Common myeloid progenitor, CD34-positive (primary cell): ENCODE measurements at places on chromosomes 13 and 19.

DNA sequence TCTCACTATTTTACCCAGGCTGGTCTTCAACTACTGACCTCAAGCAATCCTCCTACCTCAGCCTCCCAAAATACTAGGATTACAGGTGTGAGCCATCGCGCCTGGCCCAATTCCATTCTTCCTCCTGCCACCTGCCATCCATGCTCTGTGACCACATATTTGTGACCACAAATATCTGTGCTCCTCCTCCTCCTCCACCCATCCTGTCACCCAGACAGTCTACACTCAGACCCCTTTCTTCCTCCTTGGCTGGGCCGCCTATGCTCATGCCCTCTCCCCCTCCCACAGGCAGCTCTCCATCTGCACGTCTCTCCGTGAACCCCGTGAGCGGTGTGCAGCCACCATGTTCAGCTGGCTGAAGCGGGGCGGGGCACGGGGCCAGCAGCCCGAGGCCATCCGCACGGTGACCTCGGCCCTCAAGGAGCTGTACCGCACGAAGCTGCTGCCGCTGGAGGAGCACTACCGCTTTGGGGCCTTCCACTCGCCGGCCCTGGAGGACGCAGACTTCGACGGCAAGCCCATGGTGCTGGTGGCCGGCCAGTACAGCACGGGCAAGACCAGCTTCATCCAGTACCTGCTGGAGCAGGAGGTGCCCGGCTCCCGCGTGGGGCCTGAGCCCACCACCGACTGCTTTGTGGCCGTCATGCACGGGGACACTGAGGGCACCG lies 3.2 kb downstream of the EHD2 start:
- no peak for DNase-seq

DNA sequence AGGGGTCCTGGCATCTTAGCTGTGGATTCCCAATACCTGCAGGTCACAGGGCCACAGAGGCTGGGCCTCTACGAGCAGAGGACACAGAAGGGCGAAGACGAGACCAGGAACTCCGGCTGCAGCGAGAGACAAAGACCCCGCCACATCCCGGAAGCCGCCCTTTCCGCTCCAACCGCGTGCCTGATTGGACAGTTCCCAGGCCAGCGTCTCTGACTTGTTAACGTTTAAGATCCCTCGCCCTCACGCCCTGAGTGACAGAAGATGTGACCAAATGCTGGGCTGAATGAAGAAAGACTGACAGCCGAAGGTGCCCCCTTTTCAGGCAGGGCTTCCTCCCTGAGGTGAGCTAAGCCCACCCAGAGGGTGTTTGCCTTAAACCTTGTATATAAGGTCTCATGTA lies at the start of gene ZNF98:
TSS of gene ZNF98 (minus strand) at position 136 of the 400 bp plus-strand sequence. CDS start at position 14, 122 bp downstream.
- peak; percentile 36 for DNase-seq

- DNase-seq = no peak
Observed at GRCh38 chr13:111370570-111371535, 50.4 kb downstream of the TEX29 start.

DNA sequence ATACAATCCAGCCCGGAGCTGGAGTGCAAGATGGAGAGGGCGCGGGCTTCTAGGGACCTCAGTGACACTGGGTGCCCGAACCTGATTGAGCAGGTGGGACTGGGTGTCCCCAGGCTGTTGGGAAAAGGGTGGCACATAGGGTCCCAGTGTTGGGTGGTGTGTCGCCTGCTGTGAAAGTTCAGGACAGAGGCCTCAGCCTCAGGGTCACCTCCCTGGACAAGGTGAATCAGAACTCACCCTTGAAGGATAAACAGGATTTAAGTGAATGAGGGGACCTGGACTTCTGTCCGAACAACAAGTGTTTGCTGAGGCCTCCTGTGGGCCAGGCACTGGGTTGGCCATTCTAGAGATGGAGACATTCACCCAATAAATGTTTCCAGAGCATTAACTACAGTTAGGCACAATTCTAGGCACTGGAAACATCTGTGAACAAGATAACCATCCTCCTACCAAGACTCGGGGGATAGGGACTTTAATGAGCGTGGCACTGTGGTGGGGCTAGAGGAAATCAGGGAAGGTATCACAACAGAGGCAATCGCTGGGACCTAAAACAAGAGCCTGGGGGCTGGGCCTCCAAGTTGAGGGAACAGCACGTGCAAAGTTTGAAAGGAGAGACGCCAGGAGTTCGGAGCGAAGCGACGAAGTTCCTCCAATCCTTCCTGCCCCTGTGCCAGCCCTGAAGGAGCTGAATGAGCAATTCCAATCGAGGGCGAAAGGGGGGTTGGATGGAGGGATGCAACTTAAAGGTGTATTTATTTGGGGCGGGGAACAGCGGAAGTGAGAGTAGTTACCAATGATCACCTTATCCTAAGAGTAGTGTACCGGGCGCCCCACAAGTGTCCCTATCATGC lies 921 bp upstream of the POLD1 start:
- DNase-seq = no peak

DNA sequence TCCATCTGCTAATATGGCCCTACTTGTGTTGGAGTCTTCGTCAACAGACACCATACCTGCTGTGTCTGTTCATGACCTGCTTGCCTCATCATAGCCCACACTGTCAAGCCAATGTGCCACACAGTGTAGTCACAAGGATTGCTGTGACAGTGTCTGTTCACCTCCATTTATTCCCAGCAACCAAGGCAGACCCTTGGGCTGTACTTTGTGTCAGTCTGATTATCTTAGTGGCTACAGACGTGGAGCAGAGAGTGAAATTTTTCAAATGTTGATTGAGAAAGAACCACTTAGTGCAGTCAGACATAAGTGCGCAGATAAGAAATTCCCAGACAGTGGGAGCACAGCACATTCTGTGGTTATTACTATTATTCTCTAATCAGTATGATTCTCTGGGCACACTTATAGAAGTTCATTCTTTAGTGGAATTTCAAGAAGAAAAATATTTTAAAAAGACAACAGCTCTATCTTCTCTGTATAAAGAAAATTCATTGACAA lies 184.6 kb downstream of the GPC6 start:
- no peak for DNase-seq

GRCh38 chr13:27973291-27973690 lies 4.2 kb upstream of the CDX2 start:
- no peak for DNase-seq

DNA sequence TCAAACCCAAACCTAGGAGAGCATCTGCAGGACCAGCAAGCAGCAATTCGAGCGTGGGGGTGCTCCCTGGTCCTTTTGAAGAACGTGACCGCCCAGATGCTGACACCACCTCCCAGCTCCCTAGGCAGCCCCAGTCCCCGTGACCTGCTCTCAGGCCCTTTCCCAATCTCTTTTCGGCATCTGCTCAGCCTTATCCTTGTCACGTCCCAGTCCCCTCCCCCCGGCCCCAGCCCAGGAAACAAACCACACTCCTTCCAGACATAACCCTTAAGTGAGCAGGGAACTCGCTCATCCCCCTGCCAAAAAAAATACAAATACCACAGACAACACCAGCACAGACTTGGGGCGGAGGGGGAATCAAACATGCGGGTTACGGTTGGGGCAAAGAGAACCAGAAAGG lies 3.3 kb downstream of the MLLT1 start:
- no peak for DNase-seq

DNA sequence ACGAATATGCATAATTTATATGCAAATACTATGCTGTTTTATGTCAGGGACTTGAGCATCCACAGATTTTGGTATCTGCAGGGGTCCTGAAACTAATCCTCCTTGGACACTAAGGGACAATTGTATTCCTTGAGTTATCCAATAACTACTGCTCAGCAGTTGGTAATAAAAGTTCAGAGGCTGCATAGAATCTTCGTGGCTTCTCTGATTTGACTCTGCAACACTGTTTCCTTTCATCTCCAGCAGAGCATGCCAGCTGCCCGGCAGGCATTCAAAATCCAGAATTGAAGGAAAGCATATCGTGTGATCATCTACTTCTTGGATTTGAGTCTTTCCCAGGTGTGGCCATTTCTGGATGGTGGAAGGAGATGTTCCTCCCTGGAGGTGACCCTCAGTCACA lies 64.5 kb upstream of the MRI1 start:
- no peak for DNase-seq

DNA sequence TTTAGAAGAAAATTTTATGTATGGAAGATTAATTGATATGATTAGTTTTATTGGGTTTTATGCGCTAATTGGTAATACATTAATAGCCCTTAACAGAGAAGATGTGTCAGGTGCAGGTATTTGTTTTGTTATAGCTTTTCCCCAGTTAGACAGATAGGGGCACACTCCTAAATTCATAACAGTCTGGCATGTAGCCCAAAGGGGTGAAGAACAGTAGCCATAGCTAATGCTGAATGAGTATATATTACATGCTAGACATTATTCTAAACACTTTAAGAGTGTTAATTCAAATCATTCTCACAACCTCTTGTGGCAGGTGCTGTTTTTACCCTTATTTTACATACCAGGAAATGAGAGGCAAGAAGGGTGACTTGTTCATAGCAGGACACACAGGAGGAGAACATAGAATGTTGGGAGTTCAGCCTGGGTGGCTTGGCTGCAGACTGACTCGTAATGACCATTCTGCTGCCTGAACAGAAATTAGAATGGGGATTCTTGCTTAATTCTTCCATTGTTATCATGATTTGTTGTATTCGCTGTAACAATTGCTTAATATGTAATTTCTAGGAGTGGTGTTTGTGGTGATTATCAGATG lies 20.1 kb downstream of the PCCA start:
- DNase-seq = no peak

- peak; percentile 77 for DNase-seq
Observed at GRCh38 chr13:22925881-22926747, 254.7 kb upstream of the SGCG start.

GRCh38 chr13:51848674-51849073 lies 3.7 kb upstream of the TMEM272 start:
- no peak for DNase-seq

- no peak for DNase-seq
Observed at GRCh38 chr13:94707400-94708021, 4.8 kb downstream of the SOX21 start.

DNA sequence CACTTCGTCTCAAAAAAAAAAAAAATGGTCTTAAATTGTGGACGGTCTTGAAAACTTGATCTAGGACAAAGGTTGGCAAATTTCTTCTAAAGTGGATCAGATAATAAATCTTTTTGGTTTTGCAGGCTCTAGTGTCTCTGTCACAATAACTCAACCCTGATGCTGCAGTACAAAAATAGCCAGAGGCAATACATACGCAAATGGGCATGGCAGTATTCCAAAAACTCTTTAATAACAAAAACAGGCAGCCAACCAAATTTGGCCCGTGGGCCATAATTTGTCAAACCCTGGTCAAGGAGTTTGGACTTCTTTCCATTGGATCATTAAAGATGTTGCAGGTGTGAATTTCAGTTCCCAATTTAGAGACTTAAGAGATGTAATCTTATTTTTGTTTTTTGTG lies 93.5 kb upstream of the MRI1 start:
- DNase-seq = no peak

DNA sequence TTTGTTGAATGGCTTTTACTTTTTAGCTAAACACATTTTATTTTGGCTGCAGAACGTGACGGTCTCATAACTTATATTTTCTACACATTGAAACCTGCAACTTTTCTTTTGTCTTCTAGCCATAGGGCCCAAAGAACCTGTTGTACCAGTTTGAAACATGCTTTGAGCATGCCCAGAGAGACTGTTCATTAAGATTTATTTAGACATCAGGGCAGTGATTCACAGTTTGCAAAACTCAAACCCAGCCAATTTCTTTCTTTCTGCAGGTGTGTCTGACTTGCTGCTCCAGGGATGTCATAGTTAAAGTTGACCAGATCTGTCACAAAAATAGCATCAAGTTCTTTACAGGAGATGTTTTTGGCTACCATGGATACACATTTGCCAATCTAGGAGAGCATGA lies 22.0 kb downstream of the SAE1 start:
- no peak for DNase-seq

GRCh38 chr13:60540276-60540675 lies 143.3 kb downstream of the TDRD3 start:
- DNase-seq = no peak

GRCh38 chr13:40661875-40662665 lies 4.4 kb downstream of the FOXO1 start:
- DNase-seq = no peak

- DNase-seq = no peak
Observed at GRCh38 chr19:50417111-50418081, 1.3 kb upstream of the SPIB start.

- DNase-seq = peak; percentile 97
Observed at GRCh38 chr13:31982540-31982939, 49.0 kb upstream of the FRY start.

GRCh38 chr19:28456252-28456651 lies 756.7 kb downstream of the UQCRFS1 start:
- DNase-seq = no peak

DNA sequence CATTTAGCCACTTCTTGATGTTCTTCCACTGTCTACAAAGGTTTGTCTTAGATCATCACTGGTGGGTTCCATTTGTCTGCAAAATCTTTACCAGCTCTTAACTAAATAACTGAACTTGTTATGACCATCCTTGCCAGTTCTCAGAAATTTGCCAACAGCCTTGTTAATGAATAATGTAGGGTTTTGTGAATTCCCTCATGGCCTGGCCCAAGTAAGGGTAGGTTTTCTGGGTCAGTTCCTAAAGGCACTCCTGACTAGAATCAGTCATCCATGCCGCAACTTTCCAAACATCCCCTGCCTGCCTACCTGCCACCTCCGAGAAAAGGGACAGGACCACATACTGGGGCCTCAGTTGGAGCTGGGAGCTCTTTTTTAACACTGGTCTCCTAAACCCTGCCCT lies 4.0 kb downstream of the COL4A1 start:
- DNase-seq = no peak

- peak; percentile 58 for DNase-seq
Observed at GRCh38 chr19:41784312-41784711, 12.1 kb upstream of the CEACAM3 start.

DNA sequence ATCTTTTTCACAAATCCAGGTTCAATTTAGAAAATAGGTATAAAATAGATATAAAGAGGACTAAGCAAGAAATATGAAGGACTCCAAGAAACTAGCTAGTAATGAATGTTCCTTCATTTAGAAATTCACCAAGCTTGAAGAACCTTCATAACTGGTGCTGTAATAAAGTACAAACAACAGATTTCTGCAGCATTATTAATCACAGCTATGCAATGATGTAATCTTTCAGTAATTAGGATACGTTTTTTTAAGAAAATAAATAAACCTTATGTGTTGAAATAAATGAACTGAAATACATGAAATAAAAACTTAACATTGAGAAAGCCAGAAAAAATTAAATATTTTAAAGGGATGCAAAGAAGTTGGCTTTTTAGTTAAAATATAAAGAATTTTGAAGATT lies 236.1 kb downstream of the RGCC start:
- no peak for DNase-seq

DNA sequence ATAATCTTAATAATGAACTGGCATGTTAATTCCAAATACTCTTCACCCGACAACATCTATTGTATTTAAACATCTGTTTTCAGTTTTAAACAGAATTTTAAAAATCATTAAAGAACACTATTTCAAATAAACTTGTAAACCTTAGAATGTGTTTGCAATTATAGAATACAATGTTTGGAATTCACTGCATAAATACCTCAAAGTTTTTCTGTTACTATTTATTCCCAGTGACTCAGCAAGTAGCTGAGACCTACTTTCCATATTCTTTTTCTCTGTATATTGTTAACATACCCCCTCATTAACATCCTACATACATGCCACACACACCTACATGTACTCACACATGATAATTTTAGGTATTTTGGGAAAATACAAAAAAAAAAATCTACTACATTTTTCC lies 1134.3 kb downstream of the SLITRK1 start:
- DNase-seq = no peak

- DNase-seq = no peak
Observed at GRCh38 chr13:20414546-20415305, 110.9 kb downstream of the CRYL1 start.
